ENCODE measurements at places on chromosomes 4 and X.

GRCh38 chr4:90146306-90146705 is 19.1 kb downstream of the CCSER1 start:
- DNase-seq = no peak

- DNase-seq = no peak
Observed at GRCh38 chr4:150744570-150744969, 162.6 kb downstream of the MAB21L2 start.

DNA sequence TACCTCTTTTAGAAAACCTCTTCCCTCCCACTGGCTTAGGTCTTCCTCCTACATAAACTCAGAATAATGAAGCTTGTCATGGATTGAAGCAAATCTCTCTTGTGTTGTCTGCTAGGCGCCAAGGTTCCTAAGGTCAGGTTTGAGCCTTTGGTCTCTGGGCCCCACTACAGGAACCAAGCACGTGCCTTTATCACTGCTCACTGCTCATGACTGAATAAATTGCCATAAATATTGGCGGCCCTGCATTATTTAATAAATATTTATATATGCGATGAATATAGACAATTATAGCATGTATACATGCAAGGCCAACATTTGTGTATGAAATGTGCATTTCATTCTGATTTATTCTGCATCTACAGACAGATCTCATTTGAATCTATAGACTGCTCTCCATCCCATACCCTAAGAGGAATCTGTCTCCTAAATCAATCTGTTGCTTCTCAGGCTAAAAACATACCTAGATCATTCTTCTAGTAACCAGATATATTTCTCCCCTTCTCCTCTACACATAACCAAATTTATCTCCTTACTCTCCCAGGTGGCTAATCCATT is 1717.6 kb upstream of the TENM3 start:
- no peak for DNase-seq

DNA sequence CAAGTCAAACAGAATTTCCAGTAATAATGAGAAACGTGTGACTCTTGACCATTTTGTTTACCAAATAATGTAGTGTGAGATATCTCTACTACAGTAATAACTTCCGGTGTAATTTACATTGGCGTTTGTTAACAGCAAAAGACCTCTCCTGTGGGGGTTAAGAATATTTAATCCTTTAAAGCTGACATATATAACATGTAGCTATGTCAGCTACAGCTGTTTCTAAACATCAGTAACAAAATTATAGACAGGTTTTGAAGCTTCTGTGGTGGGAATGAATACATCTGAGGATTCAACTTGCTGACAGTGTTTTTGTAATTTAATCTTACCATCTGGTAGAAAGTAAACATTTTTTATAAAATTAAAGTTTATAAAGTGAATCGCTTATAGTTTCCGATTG is 73.6 kb upstream of the TENM3 start:
- no peak for DNase-seq

- DNase-seq = no peak
Observed at GRCh38 chr4:72209600-72209999, 177.8 kb downstream of the NPFFR2 start.

GRCh38 chrX:46072791-46073190 is 472.4 kb downstream of the ZNF674 start:
- peak; percentile 1 for DNase-seq

DNA sequence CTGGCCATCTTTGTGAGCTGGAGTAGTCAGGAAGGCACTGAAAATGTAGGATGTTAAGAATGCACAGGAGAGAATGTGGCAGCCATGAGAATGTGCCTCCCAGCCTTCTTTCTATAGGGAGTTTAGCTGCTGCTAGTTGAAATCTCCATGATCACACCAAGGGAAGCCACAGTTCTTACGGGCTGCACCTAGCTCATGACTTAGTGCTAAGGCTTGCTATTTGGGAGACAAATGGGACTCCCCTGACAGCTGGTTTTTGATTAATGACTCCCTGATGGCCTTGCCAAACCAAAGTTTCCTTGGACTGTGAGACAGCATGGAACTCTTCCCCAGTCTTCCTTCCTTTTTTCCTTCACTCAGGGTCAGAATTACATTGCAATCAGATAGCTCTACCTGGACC is 9.2 kb downstream of the CTSO start:
- DNase-seq = no peak

- DNase-seq = no peak
Observed at GRCh38 chrX:33589316-33589715, 378.0 kb upstream of the DMD start.

GRCh38 chrX:123881330-123881729 is 21.5 kb downstream of the XIAP start:
- DNase-seq = no peak

GRCh38 chr4:150579551-150580234 is 2.3 kb upstream of the MAB21L2 start:
- no peak for DNase-seq

DNA sequence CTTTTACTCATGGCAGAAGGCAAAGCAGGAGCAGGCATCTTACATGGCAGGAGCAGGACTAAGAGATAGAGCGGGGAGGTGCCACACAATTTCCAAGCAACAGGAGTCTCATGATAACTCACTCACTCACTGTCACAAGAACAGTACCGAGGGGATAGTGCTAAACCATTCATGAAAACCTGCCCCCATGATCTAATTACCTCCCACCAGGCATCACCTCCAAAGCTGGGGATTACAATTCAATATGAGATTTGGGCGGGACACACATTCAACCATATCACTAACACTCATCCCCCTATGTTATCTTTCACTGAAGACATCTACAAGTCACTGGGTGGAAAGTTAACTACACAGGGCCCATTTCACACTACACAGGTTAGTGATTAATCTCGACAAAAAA is 25.4 kb upstream of the GLRB start:
- DNase-seq = no peak

GRCh38 chrX:155216940-155217440 is 730 bp downstream of the VBP1 start:
- DNase-seq = no peak

DNA sequence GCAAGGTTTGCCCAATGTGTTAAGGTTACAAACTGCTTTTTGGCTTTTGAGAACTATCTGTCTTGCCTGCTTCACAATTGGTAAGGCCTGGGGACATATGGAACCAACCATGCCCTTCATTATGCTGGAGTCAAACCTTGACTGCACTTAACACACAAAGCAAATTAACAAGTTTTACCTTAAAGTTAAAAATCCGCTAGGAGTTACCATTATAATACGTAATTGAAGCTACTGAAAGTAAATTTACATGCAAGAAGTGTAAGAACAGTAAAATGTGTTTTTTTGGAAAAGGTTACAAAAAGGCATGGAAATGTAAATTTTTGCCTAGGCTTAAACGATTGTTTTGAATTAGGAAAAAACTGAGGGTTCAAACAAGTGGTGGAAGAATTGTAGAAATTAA is 69.7 kb downstream of the BMP15 start:
- DNase-seq = no peak

DNA sequence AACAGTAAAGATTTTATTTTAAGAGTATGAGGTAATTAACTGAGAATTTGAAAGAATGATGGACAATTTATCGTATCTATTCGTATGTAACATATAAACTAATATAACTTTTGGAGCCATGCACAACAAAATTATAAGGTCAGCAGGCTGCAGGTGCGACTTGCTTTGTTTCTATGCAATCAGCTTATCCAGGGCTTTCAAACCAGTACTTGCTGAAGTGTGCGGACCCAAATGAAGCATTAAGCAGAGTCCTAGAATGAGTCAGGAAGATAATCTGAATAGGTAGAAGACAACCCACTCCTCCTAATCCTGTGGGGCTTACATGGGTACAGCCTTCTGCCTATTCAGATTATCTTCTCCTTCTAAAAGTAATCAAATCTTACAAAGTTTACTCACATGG is 2.1 kb downstream of the NSD2 start:
- DNase-seq = no peak

- no peak for DNase-seq
Observed at GRCh38 chr4:8394806-8395205, 45.7 kb downstream of the ACOX3 start.

GRCh38 chrX:103537871-103538387 is 18.6 kb upstream of the RAB40A start:
- no peak for DNase-seq

DNA sequence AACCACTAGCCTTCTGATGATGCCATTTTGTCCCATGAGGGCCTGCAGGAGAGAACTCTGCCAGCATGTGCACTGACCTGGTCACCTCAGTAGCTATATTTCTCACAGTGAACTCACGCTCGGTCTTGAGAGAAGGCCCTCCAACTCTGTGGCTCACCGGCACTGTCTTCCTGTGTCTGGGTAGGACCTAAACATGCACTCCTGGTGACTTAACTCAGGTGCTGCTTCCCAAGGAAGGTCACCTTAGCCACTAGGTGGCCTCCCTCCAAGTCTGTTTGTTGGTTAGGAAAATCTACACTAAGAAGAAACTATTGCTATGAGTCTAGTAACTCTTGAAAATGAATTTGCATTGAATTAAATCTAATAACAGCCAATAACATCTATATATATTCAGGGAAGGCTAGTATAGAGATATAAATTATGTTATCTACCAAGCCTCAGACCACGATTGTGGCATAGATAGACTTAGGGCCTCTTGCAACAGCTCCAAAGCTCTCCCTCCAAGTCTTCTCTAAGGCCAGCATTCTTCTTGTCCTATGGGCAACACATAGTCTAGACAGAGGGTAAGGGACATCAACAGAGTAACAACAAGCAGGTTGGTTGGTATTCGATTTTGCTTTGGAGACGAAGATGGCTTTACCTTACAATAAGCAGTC is 24.7 kb downstream of the TLR10 start:
- no peak for DNase-seq
